ENCODE measurements at places on chromosomes 7 and 10.

- no peak for DNase-seq
Observed at GRCh38 chr7:14717816-14718215, 184.7 kb downstream of the DGKB start.

DNA sequence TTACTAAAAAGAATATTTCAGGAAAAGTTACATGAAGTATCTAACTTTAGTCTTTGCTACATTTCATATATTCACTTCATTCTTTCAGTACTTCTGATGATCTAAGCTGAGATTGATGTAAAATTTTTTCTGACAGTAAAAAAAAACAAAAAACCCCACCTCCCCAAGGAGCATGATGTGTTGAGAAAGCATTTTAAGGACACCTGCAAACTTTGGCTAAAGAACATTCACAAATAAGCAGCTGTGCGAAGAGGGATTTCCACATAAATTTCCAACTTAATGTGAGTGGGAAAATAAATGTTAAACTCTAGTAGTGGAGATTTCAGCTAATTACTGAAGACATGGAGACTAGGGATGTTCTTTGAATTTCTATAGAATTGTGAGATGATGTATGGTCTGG lies 35.5 kb downstream of the DLD start:
- DNase-seq: no peak

GRCh38 chr7:76505168-76506080 lies 4.9 kb upstream of the UPK3B start:
- no peak for DNase-seq

- no peak for DNase-seq
Observed at GRCh38 chr7:23476286-23477156, 6.2 kb upstream of the IGF2BP3 start.

GRCh38 chr7:24227068-24227467 lies 56.9 kb upstream of the NPY start:
- DNase-seq: peak; percentile 36

DNA sequence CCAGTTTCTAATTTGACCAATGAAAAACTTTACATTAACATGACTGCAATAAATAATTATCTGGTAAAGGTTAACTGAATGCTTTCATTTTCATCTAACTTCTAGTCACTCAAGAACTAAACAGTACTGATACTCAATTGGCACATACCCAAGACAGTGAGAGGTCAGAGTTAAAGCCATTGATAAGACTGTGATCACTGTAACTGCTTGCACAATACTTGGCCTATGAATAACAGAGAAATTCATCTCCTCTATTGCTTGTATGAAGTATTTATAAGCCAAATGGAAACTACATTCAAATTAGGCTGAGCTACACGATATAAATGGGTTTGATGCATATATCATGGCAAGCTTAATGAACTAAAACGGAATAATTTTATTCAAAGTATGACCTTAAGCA lies 43.0 kb downstream of the HERC4 start:
- DNase-seq: no peak

GRCh38 chr7:156640949-156641485 lies 443 bp downstream of the RNF32 start:
- DNase-seq: peak; percentile 72

GRCh38 chr7:49717547-49717946 lies 55.9 kb upstream of the VWC2 start:
- DNase-seq: no peak

DNA sequence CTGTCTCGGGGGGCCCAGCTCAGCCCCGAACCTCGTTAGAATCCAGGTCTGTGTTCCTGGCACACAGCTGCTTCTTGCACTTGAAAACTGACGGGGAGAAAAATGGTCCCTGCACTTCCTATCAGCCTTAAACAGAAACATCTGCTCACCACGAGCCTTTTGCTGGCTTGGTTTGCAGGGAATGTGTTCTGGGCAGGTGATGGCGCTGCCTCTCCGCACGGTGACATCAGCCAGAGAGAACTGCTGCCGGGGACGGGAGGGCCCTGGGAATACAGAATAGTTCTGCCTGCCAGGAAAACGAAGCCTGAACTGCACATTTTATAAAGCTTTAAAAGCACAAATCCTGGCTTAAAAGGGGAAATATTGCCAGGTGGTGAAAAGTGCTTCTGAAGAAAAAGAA lies 622.5 kb downstream of the TYW1 start:
- no peak for DNase-seq

DNA sequence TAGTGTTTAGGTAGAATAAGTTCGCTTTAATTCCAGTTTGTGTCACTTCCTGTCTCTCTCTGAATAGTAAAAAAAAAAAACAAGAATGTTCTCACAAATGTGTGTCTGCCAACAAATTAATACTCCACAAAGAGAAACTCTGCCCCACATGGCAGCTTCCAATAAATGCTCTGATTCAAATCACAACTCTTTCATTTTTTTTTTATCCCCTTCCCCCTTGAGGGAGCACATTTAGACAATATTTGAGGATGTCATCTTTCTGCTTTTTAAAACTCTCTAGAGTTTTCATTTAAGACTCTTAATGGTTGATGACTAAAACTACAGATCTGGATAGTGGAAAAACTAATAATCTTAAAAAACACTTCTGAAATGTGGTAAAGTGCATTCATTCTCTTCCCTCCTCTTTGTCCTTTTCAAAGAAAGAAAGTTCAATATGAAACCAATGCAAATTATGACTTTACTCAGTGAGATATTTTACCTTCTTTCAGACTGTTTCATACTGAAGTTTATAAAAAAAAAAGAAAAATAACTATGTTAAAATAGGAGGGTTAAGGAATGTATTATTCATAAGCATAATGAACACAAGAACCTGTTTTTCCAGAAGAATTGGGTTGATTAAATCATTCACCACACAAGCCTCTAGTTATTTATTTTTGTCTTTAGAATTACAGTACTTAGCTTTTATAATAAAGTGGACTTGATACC lies 42.3 kb downstream of the ARID5B start:
- peak; percentile 7 for DNase-seq
